Posterior vena cava (tissue), 2 donors: ENCODE measurements at places on chromosomes 6 and 20.
A peak's percentile ranks its signal among the peaks of the same experiment; 100 is the strongest.

- DNase-seq, result no peak
These were observed 4.2 kb upstream of the IRF4 start for GRCh38 chr6:387293-387741.

- DNase-seq, result peak; percentile 97
These were observed 1.3 kb downstream of the TUBB start for GRCh38 chr6:30721198-30722024.

DNA sequence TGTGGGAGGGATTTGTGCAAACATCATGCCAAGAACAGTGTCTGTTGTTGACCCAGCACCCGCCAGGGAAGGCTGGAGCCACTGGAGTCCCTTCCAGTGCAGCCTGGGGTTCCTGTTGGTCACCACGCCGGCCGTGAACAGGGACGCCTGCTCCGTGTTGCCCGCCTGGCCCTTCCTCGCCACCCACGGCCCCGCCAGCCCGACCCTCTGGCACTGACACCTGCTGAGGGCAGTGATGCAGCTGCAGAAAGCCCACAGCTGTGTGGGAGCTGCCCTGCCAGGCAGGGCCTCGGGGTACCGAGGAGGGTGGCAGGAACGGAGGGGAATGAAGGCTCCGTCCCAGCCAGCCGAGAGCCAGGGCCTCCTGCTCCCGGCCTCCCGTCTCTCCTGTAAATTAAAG, 75.5 kb upstream of the SLCO4A1 start:
- DNase-seq, result no peak

DNA sequence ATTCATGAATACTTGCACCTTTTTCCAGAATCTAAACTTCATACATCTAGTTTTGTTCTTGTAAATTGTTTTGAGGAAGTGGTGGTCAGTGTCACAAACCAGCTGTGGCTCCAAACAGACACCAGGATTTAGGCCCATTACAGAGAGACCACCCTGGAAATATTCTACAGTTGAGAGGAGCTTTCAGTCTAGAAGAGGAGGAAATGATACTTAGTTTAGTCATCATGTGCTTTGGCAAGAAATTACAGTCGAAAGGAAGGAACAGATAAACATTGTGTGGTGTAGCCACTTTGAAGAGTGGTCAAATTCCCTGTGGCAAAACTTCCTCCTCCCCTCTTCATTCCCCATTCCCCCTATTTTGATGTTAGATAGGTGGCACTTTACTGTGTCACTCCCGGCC, 15.7 kb downstream of the DCBLD1 start:
- no peak for DNase-seq

- DNase-seq, result no peak
These were observed 661.3 kb downstream of the CD109 start for GRCh38 chr6:74357321-74357720.

DNA sequence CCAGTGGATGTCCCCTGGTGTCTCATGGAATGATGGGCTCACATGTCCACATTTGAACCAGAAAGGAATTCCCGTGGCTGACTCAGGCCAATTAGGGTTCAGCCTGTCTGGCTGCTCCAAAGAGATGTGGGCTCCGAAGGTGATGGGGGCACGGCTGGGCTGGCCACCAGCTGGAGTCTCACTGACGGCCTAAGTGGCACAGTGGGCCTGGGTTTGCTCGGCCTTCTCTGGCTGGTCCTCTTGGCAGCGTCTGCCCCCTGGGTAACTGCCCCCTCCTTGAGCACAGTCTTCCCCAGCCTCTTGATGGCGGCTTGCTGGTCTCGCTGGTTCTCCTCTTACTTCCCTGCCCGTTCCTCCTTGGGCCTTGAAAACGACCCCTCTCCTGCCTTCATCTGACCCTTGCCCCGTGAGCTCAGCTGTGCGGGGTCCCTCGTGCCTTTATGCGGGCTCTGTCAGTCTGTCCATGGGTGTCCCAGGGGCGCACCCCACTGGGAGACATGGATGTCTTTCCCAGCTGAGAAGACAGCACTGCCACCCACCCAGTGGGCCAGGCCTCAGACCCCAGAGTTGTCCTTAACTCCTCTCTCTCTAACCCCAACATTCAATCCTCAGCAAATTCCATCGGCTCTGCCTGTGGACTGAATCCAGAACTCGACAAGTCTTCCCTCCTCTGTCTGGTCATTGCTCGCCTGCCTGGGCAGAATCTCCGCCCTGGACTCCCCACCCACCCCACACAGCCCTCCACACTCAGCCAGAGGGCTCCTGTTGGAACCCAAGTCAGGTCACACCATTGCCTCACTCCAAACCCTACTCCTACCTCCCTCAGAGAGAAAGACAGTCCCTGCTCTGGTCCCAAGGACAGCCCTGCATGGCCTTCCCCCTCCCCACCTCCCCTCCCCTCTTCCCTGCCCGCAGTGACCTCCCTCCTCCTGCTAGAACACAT, 78.7 kb downstream of the CEBPB start:
- no peak for DNase-seq

DNA sequence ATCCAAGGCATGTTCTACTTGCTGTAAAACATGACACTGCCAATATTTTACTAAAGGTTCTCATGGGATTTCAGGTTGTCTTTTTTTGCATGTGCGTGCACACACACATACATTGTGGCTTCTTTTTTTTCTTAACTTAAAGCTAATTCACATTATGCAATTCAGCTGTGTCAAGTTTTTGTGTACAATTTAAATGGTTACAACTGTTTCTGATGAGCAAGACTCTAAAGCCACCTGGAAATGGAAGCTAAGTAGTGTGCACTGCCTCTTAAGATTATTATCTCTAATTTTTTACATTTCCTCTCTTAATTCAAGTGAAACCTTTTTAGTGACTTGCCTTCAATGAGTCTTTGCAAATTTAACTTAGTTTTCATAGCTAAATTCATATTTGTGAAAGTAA, 75.3 kb downstream of the TULP4 start:
- no peak for DNase-seq

- DNase-seq, result no peak
These were observed 151.4 kb downstream of the ID4 start for GRCh38 chr6:19988555-19988954.

DNA sequence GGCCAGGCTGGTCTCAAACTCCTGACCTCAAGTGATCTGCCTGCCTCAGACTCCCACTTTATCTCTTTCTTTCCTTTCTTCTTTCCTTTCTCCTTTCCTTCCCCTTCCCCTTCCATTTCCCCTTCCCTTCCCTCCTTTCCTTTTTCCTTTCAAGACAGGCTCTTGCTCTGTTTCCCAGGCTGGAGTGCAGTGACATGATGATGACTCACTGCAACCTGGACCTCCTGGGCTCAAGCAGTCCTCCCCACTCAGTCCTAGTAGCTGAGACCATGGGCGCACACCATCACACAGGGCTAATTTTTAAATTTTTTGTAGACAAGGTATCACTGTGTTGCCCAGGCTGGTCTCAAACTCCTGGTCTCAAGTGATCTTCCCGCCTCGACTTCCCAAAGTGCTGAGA, 377.6 kb upstream of the ZFP64 start:
- DNase-seq, result no peak

GRCh38 chr20:50149481-50150254, 3.9 kb downstream of the PEDS1 start:
- DNase-seq, result no peak

DNA sequence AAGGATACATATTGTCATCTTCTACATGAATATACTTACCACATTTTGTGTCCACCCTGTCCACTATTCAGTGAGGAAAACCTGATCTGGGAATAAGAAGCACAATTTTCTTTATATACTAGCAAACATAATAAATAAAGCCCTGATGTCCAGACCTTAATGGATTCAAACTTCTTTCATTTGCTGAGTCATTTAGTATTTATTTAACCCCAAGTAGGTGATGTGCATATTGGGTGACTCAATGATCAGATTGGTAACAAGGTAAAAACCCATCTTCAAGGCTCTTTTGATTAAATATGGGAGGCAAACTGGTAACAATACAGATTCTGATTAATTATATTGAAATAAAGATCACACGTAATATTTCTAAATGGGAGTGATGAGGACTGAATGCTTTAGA, 1159.8 kb upstream of the EYS start:
- DNase-seq, result no peak

DNA sequence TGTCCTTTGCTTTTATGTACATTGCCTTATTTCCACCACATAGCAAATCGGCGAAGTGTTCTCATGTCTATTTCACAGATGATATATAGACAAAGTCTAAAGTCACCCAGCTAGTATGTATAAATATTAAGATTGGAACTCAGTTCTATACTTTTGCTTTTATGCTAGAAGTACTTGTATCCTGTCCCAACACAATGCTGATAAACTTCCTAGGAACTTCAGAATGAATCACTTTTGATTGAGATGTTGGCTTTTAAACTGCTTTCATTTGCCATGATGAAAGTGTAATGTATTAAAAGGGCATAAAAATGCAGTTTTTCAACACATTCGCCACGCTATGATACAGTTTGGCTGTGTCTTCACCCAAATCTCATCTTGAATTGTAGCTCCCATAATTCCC, 50.8 kb downstream of the GCLC start:
- no peak for DNase-seq

- no peak for DNase-seq
These were observed 508.4 kb upstream of the EPHA7 start for GRCh38 chr6:93927731-93928130.

DNA sequence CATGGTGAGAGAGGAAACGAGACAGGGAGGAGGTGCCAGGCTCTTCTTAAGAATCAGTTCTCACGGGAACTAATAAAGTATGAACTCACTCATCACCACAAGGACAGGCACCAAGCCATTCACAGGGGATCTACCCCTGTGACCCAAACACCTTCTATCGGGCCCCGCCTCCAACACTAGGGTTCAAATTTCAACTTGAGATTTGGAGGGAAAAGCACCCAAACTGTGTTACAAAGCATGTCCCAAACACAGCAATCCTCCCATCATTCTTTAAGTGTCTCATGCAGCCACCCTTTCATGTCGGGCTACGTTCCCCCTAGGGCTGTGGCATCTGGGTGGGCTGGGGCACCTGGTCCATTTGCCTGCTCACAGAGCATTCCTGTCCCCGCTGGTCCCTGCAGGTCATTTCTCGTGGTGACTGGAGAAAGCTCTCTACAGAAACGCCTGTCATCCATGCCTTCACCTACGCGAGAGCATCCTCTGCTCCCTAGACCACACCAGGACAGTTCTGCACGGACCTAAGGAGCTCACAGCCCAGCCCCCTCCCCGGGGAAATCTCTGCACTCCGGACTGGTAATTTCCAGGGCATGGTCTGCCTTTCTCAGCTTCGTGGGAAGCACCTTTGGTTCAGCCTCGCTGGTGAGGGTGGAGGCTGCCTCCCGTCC, 79.6 kb downstream of the TTLL2 start:
- DNase-seq, result no peak

DNA sequence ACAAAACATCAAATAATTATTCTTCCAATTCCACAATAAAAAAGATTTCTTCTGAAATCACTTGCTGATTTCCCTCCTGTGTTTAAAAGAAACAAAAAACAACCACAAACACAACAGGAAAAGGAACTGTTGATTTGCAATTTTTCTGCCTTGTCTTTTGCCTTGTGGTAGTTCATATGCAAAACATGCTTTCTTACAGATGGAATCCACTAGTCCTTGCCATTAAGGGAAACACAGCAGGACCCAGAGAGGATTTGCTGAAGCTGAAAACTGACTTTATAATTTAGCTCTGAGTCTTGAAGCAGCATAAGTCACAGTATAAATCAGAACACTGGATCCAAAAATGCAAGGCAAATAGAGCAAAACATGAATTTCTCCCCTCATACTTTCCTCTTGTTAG, 328.8 kb downstream of the PHF3 start:
- DNase-seq, result no peak

DNA sequence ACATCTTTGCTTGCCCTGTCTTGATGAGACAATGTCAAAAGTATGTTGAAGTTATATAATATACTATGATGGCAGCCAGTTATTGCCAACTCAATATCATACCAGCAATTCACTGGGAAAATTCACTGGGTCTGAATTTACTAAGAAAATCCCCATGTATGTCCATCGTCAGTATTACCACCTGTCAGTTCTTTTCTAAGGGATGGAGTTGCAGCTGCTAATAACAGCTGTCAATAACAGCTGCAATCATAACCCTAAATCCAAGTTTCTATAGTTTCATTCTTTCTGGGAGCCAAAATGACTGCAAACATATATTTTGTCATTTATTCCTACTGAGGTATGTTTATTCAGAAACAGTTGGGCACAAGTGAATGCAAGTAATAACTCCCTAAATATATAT, 132.6 kb upstream of the RIN2 start:
- no peak for DNase-seq

GRCh38 chr6:119259027-119259426, 90.5 kb downstream of the MAN1A1 start:
- no peak for DNase-seq

GRCh38 chr20:49572857-49573256, 4.9 kb upstream of the PTGIS start:
- no peak for DNase-seq

DNA sequence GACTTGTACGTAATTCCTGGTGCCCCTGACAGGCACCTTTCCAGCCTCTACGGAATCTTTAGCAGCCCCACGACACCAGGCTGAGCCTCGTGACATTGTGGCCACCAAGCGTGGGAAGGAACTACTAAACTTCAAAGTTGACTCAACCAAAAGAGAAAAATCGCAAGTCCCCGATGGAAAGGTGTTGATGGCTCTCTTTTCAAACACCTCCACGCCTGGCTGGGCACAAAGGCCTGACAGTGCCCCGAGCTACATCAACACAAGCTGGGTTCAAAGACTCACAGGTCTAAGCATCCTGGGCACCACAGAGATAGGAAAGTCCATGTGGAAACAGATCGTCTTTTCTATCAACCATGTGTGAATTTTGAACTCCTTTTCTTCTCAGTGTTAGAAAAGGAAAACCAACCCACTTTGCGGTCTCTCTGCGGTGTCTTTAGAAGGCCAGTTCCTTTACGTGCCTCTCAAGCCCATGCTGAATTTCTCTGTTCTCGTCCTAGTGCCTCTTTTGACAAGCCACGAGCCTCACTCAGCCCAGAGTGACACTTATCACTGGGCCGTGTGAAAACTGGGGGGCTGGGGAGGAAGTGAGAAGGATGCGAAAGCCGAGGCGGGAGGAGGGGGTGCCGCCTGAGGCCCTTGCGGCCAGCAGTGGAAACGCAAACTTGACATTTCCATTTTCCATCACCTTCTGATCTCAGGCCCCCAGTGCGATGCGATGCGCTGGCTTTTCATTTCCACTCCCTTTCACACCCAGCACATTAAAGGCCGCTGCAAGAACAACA, 59.4 kb downstream of the GFOD1 start:
- no peak for DNase-seq

DNA sequence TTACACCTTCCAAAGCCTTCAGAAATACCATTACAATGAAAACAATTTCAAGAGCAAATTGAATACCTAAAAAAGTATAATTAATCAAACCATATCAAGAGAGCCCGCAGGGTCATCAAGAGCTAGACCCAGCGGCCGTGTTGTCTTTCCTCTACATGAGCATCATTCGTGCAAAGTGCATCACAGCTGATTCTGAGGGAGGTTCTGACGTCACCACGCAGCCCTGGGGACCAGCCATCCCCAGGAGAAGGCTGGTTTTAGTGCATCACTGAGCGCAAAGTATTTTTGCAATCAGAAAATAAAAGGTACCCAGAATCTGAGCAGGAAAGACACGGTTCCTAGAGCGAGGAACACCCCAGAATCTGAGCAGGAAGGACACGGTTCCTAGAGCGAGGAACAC, 371.4 kb downstream of the CDH4 start:
- DNase-seq, result no peak

GRCh38 chr6:63502156-63502555, 70.1 kb upstream of the LOC128125822 start:
- DNase-seq, result no peak

- DNase-seq, result no peak
These were observed 51.0 kb downstream of the TFAP2A start for GRCh38 chr6:10363911-10364310.
